ENCODE measurements at places on chromosomes 5 and 9.

DNA sequence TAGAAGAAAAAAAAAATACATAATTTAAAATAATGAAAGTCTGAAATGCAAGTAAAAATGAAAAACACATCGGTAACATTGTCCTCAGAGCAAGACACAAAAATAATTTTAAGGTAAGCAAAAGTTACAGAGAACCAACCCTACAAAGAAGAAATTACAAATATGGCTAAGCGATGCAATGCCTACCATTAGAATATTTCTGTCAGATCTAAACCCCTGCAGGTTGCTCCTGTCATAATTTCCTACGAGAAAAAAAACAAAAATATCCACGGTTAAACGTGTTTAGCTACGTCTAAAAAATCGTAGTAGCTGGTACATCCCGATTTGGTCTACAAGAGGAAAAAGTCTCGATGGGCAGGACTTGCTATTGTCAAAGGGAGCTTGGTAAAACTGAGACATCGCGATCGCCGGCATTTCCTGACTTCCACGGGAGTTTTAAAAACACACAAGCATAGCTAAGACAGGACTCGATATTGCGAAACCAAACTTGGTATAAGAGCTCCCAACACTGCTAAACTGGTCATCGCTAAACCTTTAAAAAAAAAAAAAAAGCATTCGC is 1.1 kb upstream of the ANXA2R start:
- no peak for DNase-seq

DNA sequence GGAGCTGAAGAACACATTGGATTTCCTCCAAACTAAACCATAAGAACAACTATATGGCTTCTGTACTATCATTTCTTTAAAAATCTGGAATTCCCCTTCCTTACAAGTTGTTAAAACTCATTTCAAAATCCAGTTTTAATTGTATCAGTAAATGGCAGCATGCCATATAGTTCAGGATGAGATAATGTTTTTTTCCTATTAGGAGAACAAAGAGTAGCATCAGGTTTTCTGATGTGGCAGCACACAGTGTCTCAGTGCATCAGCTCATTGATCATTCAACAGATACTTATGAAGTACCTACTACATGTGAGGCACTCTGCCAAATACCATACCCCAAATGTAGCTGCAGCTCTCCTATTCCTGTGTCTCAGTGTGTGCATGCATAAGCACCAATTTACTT is 161.1 kb downstream of the EPB41L4A start:
- DNase-seq, result no peak

GRCh38 chr9:112249277-112249676 is 74.2 kb upstream of the SUSD1 start:
- DNase-seq, result no peak

DNA sequence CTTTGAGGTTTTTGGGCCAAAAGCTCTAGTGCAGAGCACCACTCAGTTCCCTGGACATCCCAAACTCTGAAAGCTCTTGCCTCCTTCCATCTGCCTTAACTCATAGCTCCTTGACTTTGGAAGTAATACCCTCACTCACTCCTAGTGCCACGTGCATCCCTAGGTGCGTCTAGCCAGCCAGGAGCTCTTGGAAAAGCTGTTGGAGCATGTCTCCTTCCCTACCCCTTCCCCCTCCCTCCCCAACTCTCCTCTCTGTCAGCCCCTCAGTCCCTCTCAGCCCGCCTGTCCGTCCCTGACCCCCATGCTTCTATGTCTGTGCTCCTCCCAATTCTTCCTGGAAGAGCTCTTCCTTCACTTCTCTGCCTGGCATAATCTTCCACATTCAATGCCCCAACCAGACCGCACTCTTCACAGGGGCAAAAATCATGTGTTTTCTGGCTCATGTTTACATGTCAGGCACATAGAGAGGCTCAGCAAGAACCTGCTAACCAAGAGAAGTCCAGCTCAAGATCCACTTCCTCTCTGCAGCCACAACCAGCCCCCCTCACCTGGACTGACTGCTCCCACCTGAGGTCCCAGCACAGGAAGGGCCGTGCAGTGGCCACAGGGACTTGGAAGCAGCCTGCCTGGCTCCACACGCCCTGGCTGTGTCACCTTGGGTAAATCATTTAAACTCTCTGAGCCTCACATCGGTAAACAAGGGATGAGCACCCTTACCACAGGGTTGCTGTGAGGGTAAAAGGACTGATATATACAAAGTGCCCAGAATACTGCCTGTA is 58.4 kb downstream of the WHRN start:
- DNase-seq, result no peak

DNA sequence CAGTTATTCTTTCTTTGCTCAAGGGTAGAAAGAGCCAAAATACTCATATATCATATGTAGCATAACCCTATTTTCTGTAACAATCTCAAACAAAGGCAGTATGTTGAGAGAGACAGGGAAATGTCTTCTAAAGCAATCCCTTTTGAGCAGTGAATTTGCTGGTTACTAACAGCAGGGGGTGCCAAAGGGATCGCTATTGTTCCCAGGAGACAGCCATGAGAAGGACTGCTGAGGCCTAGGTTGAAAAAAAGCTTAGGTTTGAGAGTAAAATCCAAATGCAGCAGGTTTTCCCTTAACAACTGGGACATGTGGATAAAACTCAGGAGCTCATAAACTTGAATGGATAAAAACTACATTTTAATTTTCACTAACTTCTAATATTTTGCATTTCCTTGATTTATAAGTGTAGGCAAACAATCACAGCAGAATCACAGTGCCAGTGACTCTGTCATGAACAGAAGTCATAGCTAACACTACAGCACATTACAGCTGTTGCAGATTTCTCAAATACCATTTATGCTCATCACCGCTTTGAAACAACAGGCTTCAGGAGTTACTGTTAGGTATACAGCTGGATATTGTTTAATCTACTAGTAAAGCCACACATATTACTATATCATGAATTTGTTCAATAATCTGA is 148.4 kb downstream of the MAPKAP1 start:
- DNase-seq, result peak; percentile 50

GRCh38 chr5:111129938-111130337 is 37.8 kb downstream of the WDR36 start:
- no peak for DNase-seq

- no peak for DNase-seq
Observed at GRCh38 chr5:38121420-38121819, 136.9 kb upstream of the EGFLAM start.
